NCI-H446 treated with DMSO at 0.1 percent for 48 hours (cell line): ENCODE measurements at places on chromosomes 3 and 15.

DNA sequence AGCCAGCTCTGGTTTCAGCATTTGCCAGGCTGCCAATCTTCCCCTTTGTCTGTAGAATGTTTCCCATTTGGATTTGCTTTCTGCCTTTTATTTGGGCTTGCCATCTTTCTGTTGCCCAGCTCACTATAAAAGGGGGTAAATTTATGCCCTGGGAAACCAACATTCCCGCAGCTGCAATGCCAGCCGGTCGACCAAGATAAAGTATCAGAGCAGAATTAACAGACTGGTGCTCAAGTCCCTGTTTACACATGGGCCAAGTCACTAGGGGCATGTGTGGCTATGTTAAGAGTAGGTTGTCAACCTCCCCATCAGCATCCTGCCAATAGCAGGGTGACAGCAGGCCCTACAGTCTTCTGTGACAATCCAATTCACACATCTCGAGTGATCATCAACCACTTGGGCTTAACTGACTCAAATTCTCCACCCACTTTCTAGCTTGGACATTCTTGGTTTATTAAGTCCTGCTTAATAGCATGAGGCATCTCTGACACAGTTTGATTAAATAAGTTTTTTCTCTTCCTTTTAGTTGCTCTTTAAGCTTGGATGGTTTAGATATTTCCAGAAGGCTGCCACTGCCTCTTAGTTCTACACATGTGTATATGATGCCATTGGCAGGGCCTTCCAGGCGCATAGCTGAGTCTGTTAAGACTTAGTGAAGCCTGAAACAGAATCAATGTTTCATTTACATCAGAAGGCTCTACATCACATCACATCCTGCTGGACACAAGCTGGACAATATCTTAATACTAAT, 24.1 kb upstream of the VEPH1 start:
- DNase-seq, result no peak

DNA sequence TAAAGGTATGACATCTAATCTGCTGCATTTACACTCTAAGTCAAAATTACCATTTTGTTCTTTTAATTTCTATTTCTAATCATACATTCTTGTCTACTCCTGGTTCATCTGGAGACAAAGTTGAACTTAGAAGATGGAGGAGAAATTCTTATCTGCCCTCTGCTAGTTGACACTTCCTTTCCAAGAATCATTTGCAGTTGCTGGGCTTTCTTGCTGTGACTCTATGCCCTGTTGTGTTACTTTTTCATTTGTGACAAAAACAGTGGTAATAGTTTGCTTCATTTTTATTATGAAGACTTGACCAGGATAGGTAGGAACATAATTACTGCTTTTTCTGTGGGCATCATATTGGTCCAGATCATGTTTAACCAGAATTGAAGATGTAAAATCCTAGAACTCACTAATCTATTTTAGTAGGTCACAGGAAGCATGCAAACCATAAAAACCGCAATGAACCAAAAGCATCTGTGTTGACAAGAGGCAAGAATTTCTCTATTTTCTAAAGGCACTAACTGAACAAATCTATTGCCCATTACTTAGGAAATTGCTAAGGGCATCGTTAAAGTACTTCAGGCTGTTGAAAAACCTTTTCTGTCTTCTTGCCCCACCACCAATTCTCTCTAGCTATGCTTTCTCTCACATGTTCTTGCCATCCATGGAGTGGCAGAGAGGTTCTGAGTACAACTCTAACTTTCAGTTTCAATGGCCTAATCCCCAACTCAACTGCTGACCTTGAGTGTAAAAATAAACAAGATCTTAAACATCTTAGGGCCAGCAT, 4.2 kb upstream of the CCR2 start:
- DNase-seq, result no peak

DNA sequence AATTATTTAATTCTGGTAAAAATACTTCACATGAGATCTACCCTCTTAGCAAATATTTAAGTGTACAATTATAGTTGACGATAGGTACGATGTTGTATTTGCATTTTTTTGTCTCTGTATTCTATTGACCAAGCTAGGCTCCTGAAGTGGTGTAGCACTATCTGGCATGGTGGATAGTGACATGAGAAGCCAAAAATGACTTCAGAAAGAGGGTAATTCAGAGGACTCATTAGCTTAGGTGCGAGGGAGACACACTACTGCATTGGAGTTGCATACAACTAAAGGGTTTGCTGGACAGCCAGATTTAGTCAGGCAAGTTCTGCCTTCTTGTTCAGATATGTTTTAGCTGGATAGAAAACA, 50.6 kb downstream of the KBTBD8 start:
- DNase-seq, result no peak

DNA sequence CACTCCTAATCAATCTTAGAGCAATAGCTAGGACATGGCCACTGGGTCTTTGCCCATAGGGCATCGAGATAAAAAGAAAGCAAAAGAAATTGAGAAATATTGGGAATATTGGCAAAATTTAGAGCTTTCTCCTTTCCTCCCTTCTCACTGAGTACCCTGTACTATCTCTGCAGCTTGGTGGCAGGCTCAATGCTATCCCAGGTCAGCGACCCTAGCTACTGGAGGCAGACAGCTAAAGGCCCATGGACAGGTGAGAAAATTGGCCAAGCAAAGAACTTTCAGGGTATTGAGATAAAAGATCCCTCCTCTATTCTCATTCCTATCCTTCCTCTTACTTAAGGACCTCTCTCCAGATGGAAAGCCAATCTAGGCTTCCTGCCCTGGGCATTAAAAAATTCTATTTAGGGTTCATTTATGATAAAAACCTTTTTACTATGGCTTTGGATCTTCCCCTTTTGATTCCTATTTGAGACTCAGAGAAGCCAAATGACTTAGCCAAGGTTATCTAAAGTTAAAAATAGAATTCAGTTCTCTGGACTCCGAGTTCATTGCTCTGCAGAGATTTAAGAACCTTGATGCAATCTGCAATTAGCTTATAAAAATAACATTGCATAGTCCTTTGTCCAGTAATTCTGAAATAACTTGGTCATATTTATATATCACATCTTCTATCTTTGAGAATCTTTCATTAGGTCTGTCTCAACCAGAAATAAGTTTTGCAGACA, 75.4 kb downstream of the THRB start:
- DNase-seq, result no peak

DNA sequence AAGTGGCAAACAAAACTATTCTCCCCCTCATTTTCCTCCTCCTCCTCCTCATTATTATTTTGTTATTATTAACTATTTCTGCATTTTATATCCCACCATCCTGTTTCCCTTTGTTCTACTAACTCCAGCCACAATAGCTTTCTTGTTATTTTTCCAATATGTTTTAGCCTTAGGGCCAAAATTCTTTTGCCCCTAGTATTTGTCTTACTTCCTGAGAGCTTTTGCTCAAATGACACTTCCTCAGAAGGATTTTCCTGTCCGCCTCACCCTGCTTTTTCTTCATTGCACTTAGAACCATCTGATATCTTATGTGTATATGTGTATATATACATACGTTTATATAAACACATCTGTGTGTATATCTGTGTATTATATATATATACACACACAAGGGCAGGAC, 32.7 kb upstream of the NUDT16 start:
- no peak for DNase-seq

GRCh38 chr15:40986820-40987219, 33.5 kb downstream of the CHAC1 start:
- no peak for DNase-seq

GRCh38 chr3:93931597-93932229, 42.0 kb downstream of the PROS1 start:
- no peak for DNase-seq

DNA sequence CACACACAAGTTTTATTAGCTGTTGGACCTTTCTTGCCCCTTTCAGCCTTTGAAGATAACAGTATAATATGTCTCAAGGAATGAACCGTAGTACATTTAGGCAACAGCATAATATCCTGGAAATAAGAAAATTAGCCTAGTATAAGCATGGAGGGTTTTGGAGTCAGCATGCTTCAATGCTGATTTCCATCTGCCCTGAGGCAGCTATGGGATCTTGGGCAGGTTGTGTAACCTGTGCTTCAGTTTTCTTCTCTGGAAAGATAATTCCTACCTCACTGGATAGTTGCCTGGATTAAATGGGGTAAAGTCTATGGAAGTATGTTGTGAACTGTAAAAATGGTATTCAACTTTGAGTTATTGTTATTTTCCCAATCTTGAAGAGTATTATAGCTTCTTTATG, 1.6 kb downstream of the DHX30 start:
- no peak for DNase-seq

GRCh38 chr3:133856316-133856715, 39.4 kb downstream of the RAB6B start:
- DNase-seq, result no peak

DNA sequence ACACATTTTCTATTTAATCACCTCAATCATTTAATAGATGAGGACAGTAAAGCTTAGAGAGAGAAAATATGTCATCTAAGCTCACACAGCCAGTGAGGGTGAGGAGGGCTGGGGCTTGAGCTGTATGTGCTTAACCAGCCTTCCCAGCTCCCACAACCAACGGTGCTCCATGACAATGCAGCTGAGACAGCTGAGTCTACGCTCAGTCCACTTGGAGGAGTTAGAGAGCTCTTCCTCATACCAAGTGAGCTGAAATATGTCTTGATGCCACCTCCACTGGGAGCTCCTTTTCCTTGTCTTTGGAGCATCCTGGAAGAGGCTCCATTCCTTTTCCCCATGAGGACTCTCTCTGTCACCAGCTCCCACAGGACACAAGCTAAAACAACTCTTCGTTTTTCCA, 9.3 kb downstream of the HOMER2 start:
- no peak for DNase-seq

GRCh38 chr3:103381296-103382079, 946.7 kb downstream of the ZPLD1 start:
- no peak for DNase-seq

GRCh38 chr15:60005352-60006202, 1.5 kb downstream of the FOXB1 start:
- no peak for DNase-seq

DNA sequence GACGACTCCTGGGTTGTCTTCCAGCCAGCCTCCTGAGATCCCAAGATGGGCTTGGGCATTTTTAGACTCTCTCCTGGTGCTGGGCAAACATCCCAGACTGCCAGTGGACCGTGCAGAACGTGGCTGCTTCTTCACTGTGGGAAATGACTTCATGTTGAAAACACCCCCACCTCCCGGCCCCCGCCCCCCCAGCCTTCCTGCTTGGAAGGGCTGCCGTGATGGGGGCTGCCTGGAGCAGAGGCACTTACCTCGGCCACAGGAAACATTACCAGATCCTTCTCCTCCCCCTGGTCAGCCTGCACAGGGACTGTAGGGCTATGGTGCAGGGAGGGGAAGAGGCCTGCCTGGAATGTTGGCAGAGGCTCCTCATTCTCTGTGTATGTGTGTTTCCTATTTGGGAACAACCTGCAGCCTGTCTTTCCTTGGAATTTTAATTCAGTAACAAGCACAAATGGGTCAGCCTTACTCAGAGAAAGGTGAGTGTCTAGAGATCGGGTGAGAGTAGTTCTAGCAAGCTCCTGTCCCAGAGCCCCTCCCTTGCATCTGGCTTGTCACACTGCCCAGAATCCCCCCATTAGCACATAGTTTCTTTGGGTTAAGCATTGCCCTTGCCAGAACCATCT, 90.8 kb downstream of the ANP32A start:
- DNase-seq, result peak; percentile 51

DNA sequence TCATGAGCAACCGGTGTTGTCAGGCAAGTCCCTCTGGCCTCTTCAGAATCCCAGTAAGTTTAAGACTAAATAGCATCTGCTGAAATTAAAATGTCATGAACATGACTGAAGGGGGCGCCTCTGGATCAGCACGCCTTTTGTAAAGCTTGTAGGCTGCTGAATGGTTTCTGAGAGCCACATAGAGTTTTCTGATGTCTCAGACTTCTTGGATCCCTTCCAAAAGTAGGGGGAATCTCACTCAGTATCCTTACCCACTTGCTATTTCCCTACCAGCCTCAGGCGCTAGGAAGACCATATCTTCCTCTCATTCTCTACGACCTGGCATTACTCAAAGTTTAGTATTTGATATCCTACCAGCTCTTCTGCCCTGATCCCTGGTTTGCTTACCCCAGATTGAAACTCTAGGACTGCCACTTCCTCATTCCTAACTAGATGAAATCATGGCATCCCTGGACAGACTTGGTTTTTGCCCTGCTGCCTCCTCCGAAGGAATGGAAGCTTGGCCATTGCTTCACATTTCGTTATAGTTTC, 62.7 kb upstream of the CD47 start:
- DNase-seq, result peak; percentile 68

DNA sequence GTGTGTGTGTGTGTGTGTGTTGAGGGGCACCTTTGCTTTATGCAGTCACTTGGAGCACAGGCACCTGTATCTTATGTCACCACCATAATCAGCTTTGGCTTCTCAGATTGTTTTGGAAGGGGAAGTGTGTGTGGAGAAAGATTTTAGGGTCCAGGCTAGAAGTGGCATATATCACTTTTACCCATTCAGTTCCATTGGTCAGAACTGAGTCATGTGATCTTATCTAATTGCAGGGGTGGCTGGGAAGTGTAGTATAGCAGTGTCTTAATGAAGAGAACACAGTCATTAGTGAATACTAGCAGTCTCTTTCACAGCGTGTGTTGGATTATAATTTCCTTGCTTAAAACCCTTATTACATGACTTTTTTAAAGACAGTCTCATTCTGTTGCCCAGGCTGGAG, 20.6 kb downstream of the NCK1 start:
- no peak for DNase-seq

DNA sequence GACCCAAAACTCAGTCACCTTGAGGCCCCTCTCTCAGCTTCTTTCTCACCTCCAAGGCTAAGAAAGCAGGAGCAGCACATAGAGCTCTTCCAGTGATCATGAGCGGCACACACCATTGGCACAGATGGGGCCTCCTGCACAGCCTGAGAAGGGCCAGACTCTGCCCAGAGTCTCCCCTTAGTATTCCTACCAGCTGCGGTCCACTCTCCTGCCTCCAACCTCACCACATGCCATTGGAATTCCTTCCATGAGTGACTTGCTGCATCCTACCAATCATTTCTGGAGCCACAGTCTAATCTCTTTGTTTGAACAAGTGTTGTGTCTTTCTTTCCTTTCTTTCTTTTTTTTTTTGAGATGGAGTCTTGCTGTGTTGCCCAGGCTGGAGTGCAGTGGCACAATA, 39.3 kb downstream of the CDCP1 start:
- no peak for DNase-seq

GRCh38 chr3:50266836-50267235, 2.1 kb upstream of the SEMA3B start:
- DNase-seq, result no peak

GRCh38 chr15:63344731-63345390, 36.8 kb downstream of the CA12 start:
- DNase-seq, result no peak

GRCh38 chr3:81788610-81789009, 27.2 kb upstream of the GBE1 start:
- no peak for DNase-seq

- DNase-seq, result no peak
Measured at GRCh38 chr3:10185804-10186762, 21.4 kb downstream of the IRAK2 start.

GRCh38 chr15:99504823-99505551, 60.8 kb upstream of the MEF2A start:
- no peak for DNase-seq

- no peak for DNase-seq
Measured at GRCh38 chr3:17340693-17341092, 401.7 kb downstream of the TBC1D5 start.
